ENCODE measurements at places on chromosomes 3 and 15.
A peak's percentile ranks its signal among the peaks of the same experiment; 100 is the strongest.

DNA sequence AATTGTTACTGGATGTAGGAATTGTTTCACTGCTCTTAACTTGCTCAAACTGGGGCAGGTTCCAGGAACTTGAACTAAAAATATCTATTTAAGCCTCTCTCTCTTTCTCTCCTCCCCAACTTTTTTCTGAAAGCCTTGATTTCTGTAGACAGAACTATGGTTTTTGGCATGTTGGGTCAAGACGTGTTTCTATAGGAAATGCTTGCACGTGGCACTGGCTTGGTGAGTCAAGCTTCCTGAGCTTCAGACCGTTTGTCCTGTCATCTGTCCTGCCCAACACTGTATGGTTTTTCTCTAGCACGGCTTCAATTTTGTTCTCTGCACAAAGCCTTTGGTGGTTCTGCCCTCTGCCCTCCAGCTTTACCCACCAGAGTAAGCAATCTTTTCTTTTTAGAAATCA, 13.5 kb downstream of the EAF1 start:
- peak overlapping the region; percentile 53 for H3K27ac ChIP-seq
- H3K36me3 ChIP-seq: peaks cover 33% of the 10 kb centered on the region
- peak; percentile 37 for DNase-seq
- peaks cover 41% of the 10 kb centered on the region for H3K4me1 ChIP-seq

- no peaks in the 10 kb centered on the region for H3K27me3 ChIP-seq
- H3K4me1 ChIP-seq: no peaks in the 10 kb centered on the region
- no peak overlapping the region for H3K4me3 ChIP-seq
Measured at GRCh38 chr3:38604246-38604645, 45.2 kb downstream of the SCN5A start.

- no peak overlapping the region for H3K4me3 ChIP-seq
- H3K27me3 ChIP-seq: no peaks in the 10 kb centered on the region
- H3K4me1 ChIP-seq: no peaks in the 10 kb centered on the region
- DNase-seq: no peak
Measured at GRCh38 chr3:27216955-27217552, 152.1 kb downstream of the NEK10 start.

DNA sequence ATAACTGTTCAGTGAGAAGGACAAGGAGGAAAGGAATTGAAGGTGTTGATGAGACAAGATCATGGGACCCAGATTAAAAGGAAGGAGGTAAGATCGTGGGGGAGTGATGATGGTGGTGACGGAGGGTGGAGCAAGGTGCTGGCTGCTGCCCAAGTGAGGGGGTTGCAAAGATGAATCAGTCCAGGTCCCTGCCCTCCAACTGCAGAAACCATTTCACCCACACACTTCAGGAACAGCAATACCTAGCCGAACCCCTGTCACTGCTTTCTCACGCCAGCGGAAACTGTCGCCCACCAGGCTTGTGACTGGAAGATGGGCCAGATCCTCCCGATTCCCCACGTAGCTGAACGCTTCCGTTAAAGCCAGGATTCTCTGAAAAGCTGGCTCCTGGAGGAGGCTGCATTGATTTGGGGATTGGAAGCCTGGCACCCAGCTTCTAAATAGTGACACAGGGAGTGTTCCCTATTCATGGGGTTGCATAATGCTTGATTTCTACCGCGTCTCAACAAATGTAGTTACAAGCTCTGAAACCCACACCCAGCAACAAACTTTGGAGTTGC, 3.2 kb upstream of the LSG1 start:
- H3K36me3 ChIP-seq: no peaks in the 10 kb centered on the region
- H3K27ac ChIP-seq: no peak overlapping the region
- H3K27me3 ChIP-seq: no peaks in the 10 kb centered on the region
- no peak for DNase-seq

DNA sequence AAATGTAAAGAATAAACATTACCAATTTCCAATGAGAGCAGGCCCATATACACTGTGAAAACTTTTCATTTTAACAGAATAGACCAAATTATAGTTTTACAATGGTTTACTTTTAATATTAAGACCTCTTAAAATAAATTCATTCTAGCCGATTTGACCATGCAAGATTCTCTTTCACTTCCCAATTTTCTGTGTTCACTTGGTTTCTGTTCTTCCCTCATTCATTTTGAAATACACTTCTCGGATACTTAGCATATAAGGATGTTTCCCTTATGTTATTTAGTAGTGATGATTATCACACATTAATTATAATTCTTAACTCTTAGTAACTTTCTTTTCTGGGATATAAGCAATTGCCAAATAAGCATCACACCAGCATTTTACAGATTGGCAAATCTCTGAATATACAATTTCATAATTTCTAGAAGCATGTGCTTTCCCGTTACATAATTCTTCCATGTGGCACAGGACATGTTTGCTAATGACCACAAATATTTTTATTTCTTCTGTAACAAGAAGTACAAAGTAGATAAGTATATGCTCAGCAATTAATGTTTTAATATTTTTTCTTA, 13.9 kb downstream of the OR5H15 start:
- H3K27me3 ChIP-seq: no peaks in the 10 kb centered on the region
- DNase-seq: no peak
- H3K4me1 ChIP-seq: no peaks in the 10 kb centered on the region
- H3K27ac ChIP-seq: no peak overlapping the region
- no peaks in the 10 kb centered on the region for H3K36me3 ChIP-seq

GRCh38 chr3:51703761-51704510, 2.9 kb upstream of the GRM2 start:
- H3K4me1 ChIP-seq: no peaks in the 10 kb centered on the region
- peaks cover 7% of the 10 kb centered on the region for H3K27me3 ChIP-seq
- H3K4me3 ChIP-seq: no peak overlapping the region
- no peak overlapping the region for H3K27ac ChIP-seq

GRCh38 chr15:85543741-85544155, 163.3 kb downstream of the AKAP13 start:
- no peaks in the 10 kb centered on the region for H3K27me3 ChIP-seq
- DNase-seq: peak; percentile 75
- peaks cover 38% of the 10 kb centered on the region for H3K4me1 ChIP-seq
- H3K36me3 ChIP-seq: no peaks in the 10 kb centered on the region

DNA sequence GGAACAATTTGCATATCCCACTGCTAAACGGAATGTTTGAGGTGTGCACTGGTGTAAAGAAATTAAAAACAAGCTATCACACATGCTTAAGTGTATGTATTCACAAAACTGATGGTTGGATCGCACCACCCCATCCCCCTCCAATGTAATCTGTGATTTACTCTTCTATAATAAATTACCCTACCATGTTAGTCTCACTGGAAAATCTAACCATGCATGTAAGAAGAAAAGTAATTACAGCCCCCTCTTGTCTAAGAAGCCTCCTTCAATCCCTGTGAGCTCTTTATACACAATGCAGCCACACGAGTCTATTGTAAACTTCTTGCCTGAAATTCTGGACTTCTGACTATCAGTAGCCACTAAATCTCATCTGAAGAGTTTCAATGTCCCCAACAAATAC, 173.6 kb downstream of the ZBTB20 start:
- H3K27ac ChIP-seq: no peak overlapping the region
- no peak for DNase-seq
- no peaks in the 10 kb centered on the region for H3K27me3 ChIP-seq
- H3K4me3 ChIP-seq: no peak overlapping the region

- no peak overlapping the region for H3K4me3 ChIP-seq
- H3K36me3 ChIP-seq: peaks cover 2% of the 10 kb centered on the region
- H3K27ac ChIP-seq: no peak overlapping the region
- peak; percentile 13 for DNase-seq
- H3K4me1 ChIP-seq: peaks cover 12% of the 10 kb centered on the region
Measured at GRCh38 chr3:12560505-12561190, 3.8 kb downstream of the MKRN2 start.

DNA sequence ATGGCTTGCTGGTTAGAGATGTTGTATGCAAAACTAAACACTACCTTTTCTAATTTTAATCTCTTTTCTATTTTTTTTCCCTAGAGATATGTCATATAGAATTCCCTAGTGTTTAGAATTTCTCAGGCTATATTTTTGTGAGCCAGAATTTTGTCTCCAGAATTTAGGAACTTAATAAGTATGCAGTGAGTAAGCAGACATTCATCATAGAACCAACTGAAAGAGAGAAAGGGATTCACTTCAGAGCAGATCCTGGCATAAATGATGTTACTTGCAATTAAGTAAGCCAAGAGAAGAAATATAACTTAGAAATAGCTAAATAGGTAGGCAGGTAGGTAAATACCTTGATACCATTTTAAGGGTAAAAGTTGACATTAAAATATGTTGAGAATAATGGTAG, 288.9 kb downstream of the ZNF385D start:
- H3K4me3 ChIP-seq: no peak overlapping the region
- no peaks in the 10 kb centered on the region for H3K4me1 ChIP-seq
- H3K27ac ChIP-seq: no peak overlapping the region
- no peak for DNase-seq
- H3K36me3 ChIP-seq: no peaks in the 10 kb centered on the region
- H3K27me3 ChIP-seq: no peaks in the 10 kb centered on the region

- no peaks in the 10 kb centered on the region for H3K36me3 ChIP-seq
- no peak overlapping the region for H3K27ac ChIP-seq
- H3K4me3 ChIP-seq: no peak overlapping the region
- peaks cover 17% of the 10 kb centered on the region for H3K4me1 ChIP-seq
- H3K27me3 ChIP-seq: no peaks in the 10 kb centered on the region
- DNase-seq: no peak
Measured at GRCh38 chr15:66725464-66725785, 23.4 kb downstream of the SMAD6 start.

DNA sequence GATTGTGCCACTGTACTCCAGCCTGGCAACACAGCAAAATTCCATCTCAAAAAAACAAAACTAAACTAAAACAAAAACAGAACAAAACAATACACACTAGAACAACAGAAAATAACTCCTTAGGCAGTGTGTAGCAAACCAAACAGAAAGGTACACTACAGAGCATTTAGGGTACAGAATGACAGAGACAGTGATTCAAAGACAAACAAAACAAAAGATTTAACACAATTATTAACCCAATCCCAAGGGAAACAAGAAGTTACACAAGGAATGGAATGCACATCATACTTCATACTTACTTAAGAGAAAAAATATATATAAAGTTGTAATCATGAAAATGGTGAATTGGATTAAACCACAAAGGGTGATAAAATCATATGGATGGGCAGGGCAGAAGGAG, 12.9 kb downstream of the SLC25A20 start:
- no peaks in the 10 kb centered on the region for H3K27me3 ChIP-seq
- H3K4me1 ChIP-seq: no peaks in the 10 kb centered on the region
- H3K4me3 ChIP-seq: no peak overlapping the region
- H3K27ac ChIP-seq: no peak overlapping the region
- peaks cover 2% of the 10 kb centered on the region for H3K36me3 ChIP-seq
- no peak for DNase-seq

DNA sequence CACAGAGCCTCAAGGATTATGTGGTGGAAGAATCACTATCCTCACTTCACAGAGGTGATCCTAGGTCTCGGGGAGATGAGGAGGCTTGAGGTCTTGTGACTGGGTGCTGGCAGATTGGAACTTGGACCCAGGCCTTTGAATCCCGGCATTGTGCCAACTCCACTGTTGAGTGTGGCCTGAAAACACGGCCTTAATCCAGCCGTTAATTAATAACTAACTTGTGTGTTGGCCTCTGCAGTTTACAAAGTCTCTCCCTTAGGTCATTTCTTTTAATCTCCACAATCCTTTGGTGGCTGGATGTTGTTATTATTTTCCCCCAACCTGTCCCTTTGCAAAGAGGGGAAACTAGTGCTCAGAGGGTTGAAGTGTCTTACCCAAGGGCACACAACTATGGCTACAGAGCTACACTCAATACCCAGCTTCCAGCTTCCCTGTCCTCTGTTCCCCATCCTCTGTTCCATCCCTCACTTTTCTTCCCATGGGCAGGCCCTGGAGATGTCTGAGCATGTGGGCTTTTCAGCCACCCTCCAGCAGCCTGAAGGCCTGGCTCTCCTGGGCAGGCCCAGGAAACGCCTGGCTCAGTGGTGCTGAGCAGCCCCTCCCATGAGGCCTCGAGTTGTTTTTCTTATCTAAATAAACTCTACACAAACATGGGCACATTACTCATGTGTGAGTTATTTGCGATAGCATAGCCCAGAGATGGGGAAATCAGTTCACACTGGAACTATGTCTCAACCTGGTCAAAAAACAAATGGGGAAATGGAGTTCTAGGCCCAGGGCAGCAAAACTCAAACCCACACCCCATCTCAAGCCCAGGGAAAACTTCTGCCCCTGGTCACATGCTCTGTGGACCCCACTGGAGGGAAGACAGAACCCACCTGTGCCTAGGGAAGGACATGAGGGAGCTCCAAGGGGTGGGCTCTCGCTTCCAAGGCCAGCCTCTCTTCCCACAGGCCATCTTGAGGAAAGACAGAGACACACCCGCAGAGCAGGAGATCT, 16.8 kb upstream of the SMAD3 start:
- no peak overlapping the region for H3K4me3 ChIP-seq
- no peaks in the 10 kb centered on the region for H3K36me3 ChIP-seq
- no peak for DNase-seq
- H3K27me3 ChIP-seq: no peaks in the 10 kb centered on the region
- peaks cover 4% of the 10 kb centered on the region for H3K4me1 ChIP-seq

GRCh38 chr15:69624816-69625215, 172.2 kb downstream of the RPLP1 start:
- no peak for DNase-seq
- no peaks in the 10 kb centered on the region for H3K36me3 ChIP-seq
- no peak overlapping the region for H3K27ac ChIP-seq
- no peak overlapping the region for H3K4me3 ChIP-seq
- H3K27me3 ChIP-seq: no peaks in the 10 kb centered on the region
- no peaks in the 10 kb centered on the region for H3K4me1 ChIP-seq

DNA sequence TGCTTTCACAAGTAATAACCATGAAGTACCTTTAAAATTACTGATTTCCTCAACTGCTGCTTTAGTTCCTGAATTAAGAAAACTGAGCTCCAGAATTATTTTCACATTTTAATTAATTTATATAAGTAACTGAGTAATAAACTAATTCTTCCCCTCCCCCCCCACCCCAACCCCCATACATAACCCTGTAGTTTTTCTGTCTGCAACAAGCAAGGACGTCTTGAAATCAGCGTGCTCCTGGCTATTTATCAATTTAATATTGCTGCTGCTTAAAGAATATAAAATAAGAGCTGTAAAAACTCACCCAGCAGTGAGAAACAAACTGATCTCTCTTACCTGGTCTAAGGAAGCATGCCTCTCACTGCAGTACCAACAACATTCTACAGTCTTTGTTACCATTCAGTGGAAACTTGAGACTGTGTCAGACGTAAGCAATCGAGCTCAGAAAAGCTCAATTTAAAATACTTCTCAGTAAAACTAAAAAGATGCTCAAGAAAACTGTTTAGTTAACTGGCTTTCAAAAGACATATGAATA, 121.0 kb downstream of the TFDP2 start:
- peak; percentile 96 for DNase-seq
- no peaks in the 10 kb centered on the region for H3K27me3 ChIP-seq
- peak overlapping the region; percentile 64 for H3K27ac ChIP-seq
- H3K4me3 ChIP-seq: peak overlapping the region; percentile 87
- peaks cover 25% of the 10 kb centered on the region for H3K4me1 ChIP-seq
- peaks cover 8% of the 10 kb centered on the region for H3K36me3 ChIP-seq

DNA sequence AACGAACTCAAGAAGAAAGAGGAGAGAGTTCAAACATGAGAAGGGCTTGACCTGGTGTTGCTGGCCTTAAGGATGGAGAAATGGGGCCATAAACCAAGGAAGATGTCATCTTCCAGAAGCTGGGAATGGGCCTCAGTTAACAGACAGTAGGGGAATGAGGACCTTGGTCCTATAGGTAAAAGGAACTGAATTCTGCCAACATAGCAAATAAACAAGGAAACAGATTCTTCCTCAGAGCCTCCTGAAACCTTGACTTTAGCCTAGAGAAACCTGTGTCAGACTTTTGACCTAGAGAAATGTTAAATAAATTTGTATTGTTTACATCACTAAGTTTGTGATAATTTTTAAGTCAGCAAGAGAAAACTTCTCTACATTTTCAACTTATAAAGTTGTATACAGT, 336.8 kb downstream of the PLCL2 start:
- no peaks in the 10 kb centered on the region for H3K27me3 ChIP-seq
- no peak overlapping the region for H3K4me3 ChIP-seq
- no peak for DNase-seq
- no peak overlapping the region for H3K27ac ChIP-seq
- H3K4me1 ChIP-seq: no peaks in the 10 kb centered on the region
